ENCODE measurements at places on chromosomes 2 and 18. TPM values are rescaled to one million over a fixed set of nuclear protein-coding genes. Genes with fewer than 3 reads are reported as not detected.

DNA sequence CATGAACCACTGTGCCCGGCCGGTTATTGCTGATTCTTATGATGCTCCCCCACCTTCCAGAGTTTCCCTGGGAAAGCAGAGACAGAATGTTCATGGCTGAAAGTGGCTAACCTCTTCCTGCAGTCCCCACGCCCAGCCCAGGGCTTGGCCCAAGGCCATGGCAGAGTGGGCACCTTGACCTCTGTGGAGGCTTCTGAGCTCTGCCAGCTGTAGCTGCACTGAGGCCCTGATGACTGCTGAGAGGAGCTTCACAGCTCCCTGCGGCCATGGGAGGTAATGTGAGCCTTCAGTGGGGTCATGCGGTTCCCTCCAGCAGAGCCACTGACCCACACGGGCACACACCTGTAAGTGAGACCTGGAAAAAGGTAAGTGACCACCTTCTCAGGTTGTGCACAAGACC, 13.3 kb downstream of the EFHD1 start:
- DNase-seq, result no peak

REG3A gene
- total RNA-seq, result not detected

DNA sequence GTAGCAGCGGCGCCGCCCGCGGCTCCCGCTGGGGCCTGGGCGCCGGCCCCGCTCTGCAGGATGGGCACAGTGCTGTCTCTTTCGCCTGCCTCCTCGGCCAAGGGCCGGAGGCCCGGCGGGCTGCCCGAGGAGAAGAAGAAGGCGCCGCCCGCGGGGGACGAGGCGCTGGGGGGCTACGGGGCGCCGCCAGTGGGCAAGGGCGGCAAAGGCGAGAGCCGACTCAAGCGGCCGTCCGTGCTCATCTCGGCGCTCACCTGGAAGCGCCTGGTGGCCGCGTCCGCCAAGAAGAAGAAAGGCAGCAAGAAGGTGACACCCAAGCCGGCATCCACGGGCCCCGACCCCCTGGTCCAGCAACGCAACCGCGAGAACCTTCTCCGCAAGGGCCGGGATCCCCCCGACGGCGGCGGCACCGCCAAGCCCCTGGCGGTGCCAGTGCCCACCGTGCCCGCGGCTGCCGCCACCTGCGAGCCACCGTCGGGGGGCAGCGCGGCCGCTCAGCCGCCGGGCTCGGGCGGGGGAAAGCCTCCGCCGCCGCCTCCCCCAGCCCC, 369 bp downstream of the CDK5R2 start:
- DNase-seq, result no peak

TRIM43 gene
- total RNA-seq, result not detected

DNA sequence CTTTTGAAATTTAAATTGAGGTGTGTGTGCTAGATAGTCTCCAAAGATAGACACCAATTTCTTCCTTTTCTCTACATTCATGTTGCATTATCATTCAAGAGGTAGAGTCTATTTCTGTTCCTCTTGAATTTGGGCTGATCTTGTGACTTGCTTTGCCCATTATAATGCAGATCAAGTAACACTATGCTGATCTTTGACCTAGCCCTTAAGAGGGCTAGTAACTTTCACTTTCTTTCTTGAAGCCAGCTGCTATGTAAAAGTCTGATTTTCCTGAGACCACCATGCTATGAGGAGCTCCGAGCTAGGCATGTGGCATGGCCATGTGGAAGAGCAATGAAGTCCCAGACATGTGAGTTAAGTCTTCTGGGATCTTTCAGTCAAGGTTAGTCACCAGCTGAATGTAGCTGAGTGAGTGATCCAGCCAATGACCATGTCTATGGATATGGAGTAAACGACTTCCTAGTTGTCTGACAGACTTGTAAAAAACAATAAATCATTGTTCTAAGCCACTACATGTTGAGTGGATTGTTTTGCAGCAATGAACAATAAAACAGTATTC, 189.4 kb upstream of the CWC22 start:
- peak; percentile 6 for DNase-seq

GRCh38 chr2:60267122-60267521, 286.3 kb downstream of the BCL11A start:
- DNase-seq, result no peak

BMP10 gene
- total RNA-seq, result not detected

GRCh38 chr2:221085936-221086335, 486.2 kb downstream of the EPHA4 start:
- no peak for DNase-seq

EPHA4 gene
- 42.2 TPM for total RNA-seq

PLEKHB2 gene
- 75.8 TPM for total RNA-seq

- no peak for DNase-seq
Measured at GRCh38 chr18:79186649-79187048, 117.5 kb downstream of the ATP9B start.

- DNase-seq, result no peak
Measured at GRCh38 chr2:239061824-239062570, 214.1 kb downstream of the TWIST2 start.

SCRN3 gene
- total RNA-seq, result 17.3 TPM

STK25 gene
- 239 TPM for total RNA-seq

MALL gene
- total RNA-seq, result 42.1 TPM

- peak; percentile 69 for DNase-seq
Measured at GRCh38 chr2:233152541-233152940, 92.4 kb downstream of the INPP5D start.

GRCh38 chr2:212667751-212668316, 129.2 kb upstream of the ERBB4 start:
- no peak for DNase-seq

DNA sequence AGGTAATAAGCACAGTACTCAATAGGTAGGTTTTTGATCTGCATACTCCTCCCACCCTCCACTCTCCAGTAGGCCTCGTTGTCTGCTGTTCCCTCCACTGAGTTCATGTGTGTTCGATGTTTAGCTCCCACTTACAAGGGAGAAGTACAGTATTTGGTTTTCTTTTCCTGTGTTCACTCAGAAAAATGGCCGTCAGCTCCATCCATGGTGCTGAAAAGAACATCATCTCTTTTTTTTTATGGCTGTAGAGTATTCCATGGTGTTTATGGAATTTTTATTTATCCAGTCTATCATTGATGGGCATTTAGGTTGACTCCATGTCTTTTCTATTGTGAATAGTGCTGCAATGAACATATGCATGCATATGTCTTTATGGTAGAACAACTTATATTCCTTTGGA, 849.7 kb upstream of the NRXN1 start:
- no peak for DNase-seq

GRCh38 chr2:40363231-40363630, 88.7 kb downstream of the SLC8A1 start:
- no peak for DNase-seq

GRCh38 chr2:200216310-200216709, 90.2 kb upstream of the SPATS2L start:
- no peak for DNase-seq

ALPI gene
- not detected for total RNA-seq

DNA sequence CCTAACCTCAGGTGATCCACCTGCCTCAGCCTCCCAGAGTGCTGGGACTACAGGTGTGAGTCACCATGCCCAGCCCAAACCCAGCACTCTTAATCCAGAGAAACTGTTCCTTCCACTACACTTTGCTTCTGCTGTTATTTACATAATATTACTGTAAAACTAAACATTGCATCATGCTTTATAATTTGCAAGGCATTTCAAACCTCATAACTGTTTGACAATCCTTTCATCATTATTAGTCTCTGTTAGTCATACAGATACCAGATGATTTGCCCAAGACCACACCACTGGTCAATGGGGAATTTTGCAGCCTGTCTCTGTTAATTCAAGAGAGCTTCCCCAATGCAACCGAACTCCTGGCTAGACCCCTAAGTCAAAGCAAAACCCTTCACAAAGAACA, 338.3 kb downstream of the ALK start:
- peak; percentile 9 for DNase-seq

- peak; percentile 55 for DNase-seq
Measured at GRCh38 chr2:26838121-26838906, 9.6 kb upstream of the DPYSL5 start.

- no peak for DNase-seq
Measured at GRCh38 chr18:79548986-79549637, 130.5 kb upstream of the CTDP1 start.

- peak; percentile 82 for DNase-seq
Measured at GRCh38 chr2:170022692-170023091, 155.3 kb upstream of the MYO3B start.

DNA sequence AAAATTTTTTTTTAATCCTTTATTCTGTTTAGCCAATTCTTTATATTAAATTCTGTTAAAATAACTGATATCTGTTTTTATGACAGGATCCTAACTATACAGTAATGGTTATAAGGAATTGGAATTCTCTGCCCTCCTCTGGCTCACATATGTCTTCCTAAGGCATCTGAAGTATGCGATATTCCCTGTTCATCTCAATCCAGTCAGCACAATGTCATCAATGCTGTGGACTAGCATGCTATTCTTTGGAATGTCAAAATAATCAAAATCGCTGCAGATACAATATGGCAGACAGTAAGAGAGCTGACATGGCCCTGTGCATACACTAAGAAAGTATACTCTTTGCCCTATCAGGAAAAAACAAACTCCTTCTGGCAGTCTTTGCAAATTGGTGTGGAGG, 107.6 kb downstream of the AP1S3 start:
- no peak for DNase-seq

FLACC1 gene
- total RNA-seq, result 2.3 TPM

- peak; percentile 36 for DNase-seq
Measured at GRCh38 chr2:170966648-170967396, 37.8 kb downstream of the GORASP2 start.

DNA sequence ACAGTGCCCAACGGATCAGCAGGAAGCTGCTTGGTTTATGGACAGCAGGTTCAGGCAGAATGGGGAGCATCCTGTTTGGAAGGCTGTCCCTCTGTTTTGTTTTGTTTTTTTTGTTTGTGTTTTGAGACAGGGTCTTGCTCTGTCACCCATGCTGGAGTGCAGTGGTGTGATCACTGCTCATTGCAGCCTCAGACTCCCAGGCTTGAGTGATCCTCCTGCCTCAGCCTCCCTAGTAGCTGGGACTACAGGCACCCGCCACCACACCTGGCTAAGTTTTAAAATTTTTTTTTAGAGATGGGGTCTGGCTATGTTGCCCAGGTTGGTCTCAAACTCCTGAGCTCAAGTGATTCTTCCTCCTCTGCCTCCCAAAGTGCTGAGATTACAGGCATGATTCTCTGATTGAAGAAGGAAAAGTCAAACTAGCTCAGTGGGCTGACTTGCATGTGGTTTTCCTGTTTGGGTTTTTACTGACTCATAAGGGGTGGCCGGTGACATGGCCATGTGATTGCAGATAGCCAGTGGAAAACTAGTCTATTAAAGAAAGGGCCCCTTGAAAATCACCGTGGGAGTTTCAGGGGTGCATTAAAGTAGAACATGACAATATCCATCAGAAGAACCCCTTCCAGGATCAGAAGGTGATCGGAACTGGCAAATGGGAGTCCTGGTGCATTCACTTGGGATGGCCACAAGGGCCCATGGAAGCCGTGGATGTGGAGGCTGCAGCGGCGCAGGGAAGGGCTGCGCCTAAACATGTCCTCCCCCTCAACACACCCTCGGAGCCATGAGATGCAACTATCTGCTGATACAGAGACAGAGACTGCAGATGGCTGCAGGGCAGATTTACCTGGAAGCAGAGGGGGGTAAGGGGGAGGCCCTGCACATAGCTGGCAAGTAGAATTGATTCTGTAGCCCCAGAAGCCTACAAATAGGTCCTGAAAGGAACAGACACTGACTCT, 26.5 kb downstream of the AQP12B start:
- peak; percentile 46 for DNase-seq

DNA sequence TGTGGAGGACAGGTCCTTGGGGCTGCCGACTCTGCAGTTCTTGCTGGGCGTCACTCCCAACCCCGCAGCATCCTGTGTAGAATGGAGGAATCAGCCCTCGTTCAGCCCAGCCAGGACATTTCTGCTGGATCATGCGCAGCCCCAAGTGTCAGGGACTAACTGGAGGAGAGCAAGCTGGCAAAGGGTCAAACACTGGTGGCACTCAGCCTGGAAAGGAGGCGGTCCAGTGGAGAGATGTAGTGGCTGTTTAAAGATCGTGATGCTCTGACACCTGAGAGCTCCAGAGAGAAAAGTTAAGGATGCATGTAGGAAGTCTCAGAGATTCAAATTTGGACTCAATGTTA, 63.6 kb upstream of the SH3RF3 start:
- DNase-seq, result no peak
